Renal cortical epithelial cell (primary cell): ENCODE measurements at places on chromosomes 3 and 15. TPM values are rescaled to one million over a fixed set of nuclear protein-coding genes. Genes with fewer than 3 reads are reported as not detected.

- DNase-seq = no peak
Measured at GRCh38 chr3:129352045-129352444, 73.4 kb downstream of the HMCES start.

DNA sequence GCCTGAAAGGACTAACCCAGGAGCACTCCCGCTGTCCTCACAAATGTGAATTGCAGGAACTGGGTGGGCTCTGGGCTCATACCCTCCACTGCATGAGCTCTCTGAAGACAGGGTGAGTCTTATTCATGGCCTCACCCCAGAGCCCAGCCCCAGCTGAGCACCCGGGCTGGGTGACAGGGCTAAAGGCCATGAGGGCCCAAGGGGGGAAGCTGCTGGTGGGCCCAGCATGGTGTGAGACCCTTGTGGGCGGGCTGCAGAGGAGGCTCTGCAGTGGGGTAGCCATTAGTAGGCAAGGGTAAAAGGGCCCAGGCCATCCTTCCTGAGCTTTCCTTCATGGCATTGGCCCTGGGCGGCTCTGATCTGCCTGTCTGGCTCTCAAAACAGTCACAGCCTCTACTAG, 30.3 kb downstream of the SRPRB start:
- no peak for DNase-seq

DNA sequence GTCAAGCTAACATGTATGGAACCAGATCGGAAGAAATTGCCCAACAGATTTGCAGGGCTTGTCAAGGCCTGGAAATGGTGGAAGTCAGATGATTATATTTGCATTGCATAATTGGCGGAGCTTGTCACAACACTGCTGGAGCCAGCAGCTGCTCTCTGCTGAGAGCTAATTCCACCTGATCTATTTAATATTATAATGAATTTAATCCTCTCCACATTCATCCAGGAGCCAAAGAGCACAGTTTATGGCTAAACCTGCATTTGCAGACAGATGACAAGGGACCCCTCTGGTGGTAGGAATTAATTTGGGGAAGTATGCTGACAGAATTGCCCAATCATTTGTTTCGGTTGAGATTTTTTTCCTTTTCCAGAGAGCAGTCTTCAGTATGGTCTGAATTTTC, 730.2 kb downstream of the TUSC7 start:
- peak; percentile 33 for DNase-seq

GRCh38 chr15:67914537-67915460, 75.0 kb upstream of the RNU6-1 start:
- DNase-seq = peak; percentile 21

- DNase-seq = peak; percentile 43
Measured at GRCh38 chr3:53941950-53942349, 50.3 kb upstream of the SELENOK start.

- DNase-seq = peak; percentile 49
Measured at GRCh38 chr3:172530566-172530965, 7.3 kb upstream of the TNFSF10 start.

GRCh38 chr3:140344082-140344454, 333.8 kb upstream of the TRIM42 start:
- no peak for DNase-seq

DNA sequence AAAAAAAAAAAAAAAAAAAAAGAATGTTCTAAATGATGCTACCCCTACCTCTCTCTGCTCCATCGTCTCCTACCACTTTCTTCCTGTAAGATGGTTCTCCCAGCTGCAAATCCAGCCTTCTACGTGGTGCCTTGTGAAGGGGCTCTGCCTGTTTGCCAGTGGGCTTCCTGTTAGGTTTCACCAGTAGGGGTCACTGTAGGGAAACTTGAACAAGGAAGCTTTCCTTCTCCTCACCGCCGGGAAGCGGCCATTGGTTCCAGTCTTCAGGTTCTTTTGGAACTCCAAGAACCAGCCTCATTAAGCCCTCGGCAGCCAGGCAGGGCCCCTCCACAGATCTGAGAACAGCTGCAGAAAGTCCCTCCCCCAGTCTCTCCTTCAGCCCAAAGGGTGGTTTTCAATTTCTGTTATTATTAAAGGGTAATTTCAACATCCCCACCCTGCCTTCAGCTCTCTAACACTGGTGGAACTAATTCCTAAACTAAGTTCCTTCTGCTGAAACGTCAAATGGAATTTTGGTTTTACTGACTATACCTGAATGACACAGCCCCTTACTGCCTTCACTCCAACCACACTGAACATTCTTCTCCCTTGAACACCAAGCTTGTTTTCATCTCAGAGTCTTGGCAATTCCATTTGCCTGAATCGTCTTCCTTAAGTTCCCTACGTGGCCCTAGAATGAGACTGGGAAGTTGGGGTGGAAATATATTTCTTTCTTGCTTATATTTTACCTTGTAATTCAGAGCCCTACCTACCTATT, 13.5 kb downstream of the MCCC1 start:
- no peak for DNase-seq

DNA sequence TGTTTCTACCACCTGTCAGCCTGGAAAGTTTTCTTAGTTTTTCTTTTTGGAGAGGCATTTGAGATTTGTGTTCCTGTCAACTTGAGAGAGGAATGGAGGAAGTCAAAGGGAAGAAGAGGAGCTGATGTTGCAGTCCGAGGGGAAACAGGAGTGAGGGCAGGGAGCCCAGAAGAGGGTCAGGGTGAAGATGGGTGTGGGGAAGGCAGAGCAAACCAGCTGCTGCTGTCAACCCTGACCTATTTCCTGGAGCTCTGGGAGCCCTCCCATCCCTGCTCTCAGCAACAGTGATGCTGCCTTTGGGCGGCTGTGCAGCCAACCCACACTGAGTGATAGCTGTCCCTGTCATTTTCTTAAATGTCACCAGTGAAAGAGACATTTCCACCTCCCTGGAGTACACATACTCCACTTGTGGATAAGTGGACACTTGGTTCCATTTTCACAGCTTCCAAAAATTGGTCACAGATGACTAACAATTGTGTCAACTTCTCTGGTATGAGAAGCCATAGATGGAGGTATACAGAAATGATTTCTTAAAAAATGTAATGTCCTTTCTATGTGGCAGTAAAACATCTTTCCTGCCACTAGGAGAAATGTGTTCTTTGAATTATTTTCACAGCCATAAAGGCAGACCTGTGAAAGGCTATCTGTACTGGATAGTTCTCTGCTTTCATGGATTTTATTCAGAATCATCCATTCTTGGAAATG, 556.3 kb upstream of the TBL1XR1 start:
- no peak for DNase-seq

- DNase-seq = no peak
Measured at GRCh38 chr3:49341996-49342395, 2.1 kb upstream of the USP4 start.

DNA sequence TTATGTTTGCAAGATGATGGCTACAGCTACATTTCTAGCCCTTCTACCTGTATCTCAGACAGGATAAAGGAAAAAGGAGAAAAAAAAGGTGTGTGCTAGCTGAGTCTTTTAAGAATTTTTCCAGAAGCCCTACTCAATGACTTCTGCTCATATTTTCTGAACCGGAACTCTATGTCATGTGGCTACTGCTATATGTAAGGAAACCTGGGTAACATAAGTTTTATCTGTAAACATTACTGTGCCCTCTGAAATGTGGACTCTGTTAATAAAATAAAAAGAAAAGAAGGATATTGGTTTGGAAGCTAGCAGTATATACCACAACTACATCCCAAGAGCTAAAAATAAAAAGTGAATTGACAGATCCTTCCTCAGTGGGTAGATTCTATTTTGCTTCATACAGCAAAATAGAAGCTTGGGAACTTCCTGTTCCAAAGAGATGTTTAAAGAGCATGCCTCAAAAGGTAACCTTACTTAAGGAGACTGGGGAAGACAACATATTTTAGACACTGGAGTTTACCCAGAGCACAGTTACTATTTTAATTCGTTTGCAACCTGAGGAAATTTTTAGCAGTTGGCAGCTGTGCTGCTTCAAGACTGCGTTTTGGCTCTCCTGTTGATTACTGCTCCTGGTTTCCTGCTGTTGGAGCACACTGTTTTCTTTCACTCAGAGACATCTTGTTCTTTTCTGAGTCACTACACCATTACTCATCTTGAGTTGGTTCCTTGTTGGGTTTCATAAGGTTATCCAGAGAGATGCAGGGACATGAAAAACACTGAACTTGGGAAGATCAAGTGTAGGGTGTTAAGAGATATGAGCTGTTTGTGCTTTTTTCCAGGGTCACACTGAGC, 280.7 kb downstream of the NFKBIZ start:
- DNase-seq = peak; percentile 95

DNA sequence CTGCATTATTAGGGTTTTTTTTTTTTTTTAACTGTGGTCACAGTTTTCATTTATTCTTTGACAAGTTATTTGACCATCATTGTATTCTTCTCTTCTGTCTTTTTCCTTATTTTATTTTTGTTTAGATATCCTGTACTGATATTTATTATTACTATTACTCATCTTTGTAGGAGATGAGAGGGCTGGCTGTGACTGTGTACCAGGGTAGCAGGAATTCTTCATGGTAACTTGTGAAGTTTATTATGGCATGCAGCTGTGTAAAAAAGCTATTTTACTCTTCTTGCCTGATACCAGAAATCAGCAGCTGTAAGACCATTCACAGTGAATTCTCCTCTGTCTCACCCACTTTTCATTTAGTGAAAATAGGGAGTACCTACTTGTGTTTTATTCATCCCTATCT, 44.5 kb downstream of the ATP6V1A start:
- DNase-seq = no peak

DNA sequence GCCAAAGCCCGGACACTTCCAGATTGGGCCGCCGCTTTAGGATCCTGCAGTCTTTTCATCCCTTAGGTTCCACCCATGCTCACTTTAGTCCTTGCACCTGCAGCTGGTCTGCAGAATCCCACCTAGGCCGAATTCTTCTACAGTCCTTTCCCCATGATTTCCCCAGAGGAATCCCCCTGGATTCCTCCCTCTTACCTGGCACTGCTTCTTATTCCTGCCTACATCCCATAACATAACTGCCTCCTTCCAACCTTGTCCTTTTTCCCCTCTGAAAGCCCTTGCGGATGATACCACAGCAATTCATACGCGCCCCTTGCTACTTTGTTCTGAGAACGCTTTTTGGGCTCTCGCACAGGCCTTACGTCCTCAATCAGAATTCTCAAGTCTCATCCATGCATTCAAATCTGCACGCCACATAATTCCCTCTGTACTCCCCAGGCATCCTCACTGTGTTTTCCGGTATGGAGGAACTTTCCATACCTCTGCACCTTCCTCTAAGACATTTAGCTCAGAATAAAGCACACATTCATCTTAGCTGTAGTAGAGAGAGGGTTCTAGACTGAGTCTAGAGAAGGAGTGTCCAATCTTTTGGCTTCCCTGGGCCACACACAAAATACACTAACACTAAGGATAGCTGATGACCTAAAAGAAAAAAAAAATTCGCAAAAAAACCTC, 619 bp downstream of the EIF2AK4 start:
- peak; percentile 25 for DNase-seq

DNA sequence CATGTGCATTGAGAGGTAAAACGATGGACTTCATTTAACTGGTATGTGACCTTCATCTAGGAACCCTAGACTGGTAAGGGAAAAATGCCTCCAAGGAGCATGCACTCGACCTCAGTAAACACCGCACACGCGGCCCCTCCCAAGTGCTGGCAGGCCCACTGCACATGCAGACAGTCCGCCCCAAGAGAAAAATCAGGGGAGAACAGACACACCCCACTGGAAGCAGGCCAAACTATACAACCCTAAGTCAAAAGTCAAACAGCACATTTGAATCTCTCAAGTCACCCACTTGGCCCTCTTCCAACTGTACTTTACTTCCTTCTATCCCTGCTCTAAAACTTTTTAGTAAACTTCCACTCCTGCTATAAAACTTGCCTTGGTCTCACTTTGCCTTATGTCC, 250.1 kb upstream of the HES1 start:
- peak; percentile 29 for DNase-seq

DNA sequence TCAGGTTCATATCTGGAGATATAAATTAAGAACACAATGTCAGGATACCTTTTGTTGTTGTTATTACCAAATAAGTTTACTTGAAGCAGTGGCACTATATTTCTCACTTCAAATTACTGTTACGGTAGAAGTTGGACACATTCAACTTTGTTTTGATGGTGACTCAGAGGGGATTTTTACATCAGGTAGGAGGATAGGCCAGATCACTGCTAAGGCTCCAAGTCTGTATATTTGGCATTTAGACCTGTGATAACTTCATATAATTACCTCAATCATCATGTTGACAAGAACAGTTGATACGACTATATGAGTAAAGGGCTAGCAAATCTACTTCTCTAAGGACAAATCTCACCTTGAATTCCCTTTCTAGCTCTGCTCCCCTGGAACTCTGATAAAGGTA, 15.6 kb downstream of the LZTFL1 start:
- peak; percentile 37 for DNase-seq

DNA sequence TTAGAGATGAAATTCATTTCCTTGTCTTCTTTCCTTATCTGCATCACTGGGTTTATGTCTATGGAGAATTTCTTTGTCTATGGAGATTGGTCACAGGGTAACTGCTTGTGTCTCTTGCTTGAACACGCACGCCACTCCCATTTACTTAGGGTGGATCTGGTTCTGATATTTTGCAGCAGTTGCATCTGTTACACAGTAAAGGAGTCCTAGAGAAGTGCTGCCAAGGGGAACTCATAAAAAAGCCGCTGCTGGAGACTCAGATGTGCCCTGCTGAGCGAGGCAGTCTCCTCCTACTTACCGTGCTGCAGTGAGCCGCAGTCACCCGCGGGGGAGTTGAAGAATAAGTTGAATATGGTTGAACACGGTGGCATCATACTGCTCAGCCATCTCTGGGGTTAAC, 105.2 kb upstream of the KLHL25 start:
- DNase-seq = no peak

DNA sequence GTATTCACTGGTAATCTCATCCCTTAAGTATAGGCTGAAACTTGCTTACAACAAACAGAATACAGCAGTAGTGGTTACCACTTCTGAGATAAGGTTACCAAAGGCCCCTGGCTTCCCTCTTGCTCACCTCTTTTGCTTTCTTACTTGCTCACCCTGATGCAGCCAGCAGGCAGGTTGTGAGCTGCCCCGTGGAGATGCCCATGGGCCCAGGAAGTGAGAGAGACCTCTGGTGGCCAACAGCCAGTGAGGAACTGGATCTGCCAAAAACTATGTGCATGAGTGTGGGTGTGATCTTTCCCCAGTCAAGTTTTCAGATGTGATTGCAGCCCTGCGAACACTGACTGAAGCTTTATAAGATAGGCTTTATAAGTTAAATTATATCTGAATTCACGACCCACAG, 48.7 kb downstream of the NMNAT3 start:
- DNase-seq = no peak

GRCh38 chr3:33746416-33747116, 28.5 kb upstream of the CLASP2 start:
- no peak for DNase-seq

The IGSF11 gene
- total RNA-seq = 0.05 TPM in 1 of 2 replicates, not detected in the other

The THSD4 gene
- 22.6 and 58.6 TPM in 2 replicates for total RNA-seq

The STARD9 gene
- total RNA-seq = 2.1 and 11.3 TPM in 2 replicates

The FHIT gene
- 1.4 and 5.5 TPM in 2 replicates for total RNA-seq

The CASR gene
- 3.2 TPM in 1 of 2 replicates, not detected in the other for total RNA-seq

The SLC9A9 gene
- 1.0 and 2.4 TPM in 2 replicates for total RNA-seq

The KNG1 gene
- 0.99 TPM in 1 of 2 replicates, not detected in the other for total RNA-seq

The HDGFL3 gene
- total RNA-seq = 46.4 and 61.2 TPM in 2 replicates

The ANKRD63 gene
- total RNA-seq = 0.05 TPM in 1 of 2 replicates, not detected in the other

The ADAMTS7 gene
- total RNA-seq = 4.5 and 9.9 TPM in 2 replicates
